ENCODE measurements at places on chromosomes 11 and 22. TPM values are rescaled to one million over a fixed set of nuclear protein-coding genes. Genes with fewer than 3 reads are reported as not detected.

KCNJ1 gene
- not detected for total RNA-seq

PLXNB2 gene
- total RNA-seq, result 29.1 TPM

ANO3 gene
- total RNA-seq, result not detected

C11orf87 gene
- not detected for total RNA-seq

GRK3 gene
- 27.2 TPM for total RNA-seq

H19 gene
- total RNA-seq, result not detected

INPPL1 gene
- total RNA-seq, result 69.3 TPM

HORMAD2 gene
- total RNA-seq, result 0.37 TPM

TRIM77 gene
- total RNA-seq, result not detected

NPTXR gene
- total RNA-seq, result 0.77 TPM

SCN3B gene
- 0.35 TPM for total RNA-seq

TRIM22 gene
- total RNA-seq, result 159 TPM

PHRF1 gene
- 37.8 TPM for total RNA-seq

ARHGAP8 gene
- 2.3 TPM for total RNA-seq

ENTHD1 gene
- 0.58 TPM for total RNA-seq

OR51E1 gene
- not detected for total RNA-seq

OR52N5 gene
- total RNA-seq, result not detected

PDE2A gene
- total RNA-seq, result 1.7 TPM

GGT5 gene
- not detected for total RNA-seq

TEX12 gene
- 0.99 TPM for total RNA-seq

ZMAT5 gene
- 29.7 TPM for total RNA-seq

YAP1 gene
- 0.98 TPM for total RNA-seq

CNTF gene
- total RNA-seq, result 5.5 TPM

FIBIN gene
- total RNA-seq, result not detected

LINC01488 gene
- total RNA-seq, result not detected

OPCML gene
- total RNA-seq, result not detected

PICALM gene
- 134 TPM for total RNA-seq

PGR gene
- not detected for total RNA-seq

SPINDOC gene
- total RNA-seq, result 26.0 TPM

OR52E1 gene
- not detected for total RNA-seq

ADAMTS8 gene
- total RNA-seq, result not detected

RNH1 gene
- total RNA-seq, result 88.4 TPM

PLAAT5 gene
- total RNA-seq, result 0.11 TPM

MAJIN gene
- 1.1 TPM for total RNA-seq

PHF21B gene
- total RNA-seq, result not detected

DEPDC7 gene
- total RNA-seq, result 0.41 TPM

PLAAT2 gene
- not detected for total RNA-seq

SESN3 gene
- 9.7 TPM for total RNA-seq

MIEF1 gene
- total RNA-seq, result 54.0 TPM

PTPRCAP gene
- total RNA-seq, result 228 TPM

TEF gene
- total RNA-seq, result 4.0 TPM

PARVG gene
- total RNA-seq, result 34.9 TPM

RASGRP2 gene
- 21.6 TPM for total RNA-seq

INS gene
- not detected for total RNA-seq

TRIM48 gene
- not detected for total RNA-seq

ENDOD1 gene
- total RNA-seq, result 8.0 TPM

RIBC2 gene
- total RNA-seq, result 11.1 TPM

APOL3 gene
- 99.3 TPM for total RNA-seq

TUBA8 gene
- 6.6 TPM for total RNA-seq

DDX10 gene
- total RNA-seq, result 45.3 TPM
